ENCODE measurements at places on chromosomes 3 and 15.
A peak's percentile ranks its signal among the peaks of the same experiment; 100 is the strongest.

GRCh38 chr3:85960793-85961192, 1002.0 kb downstream of the CADM2 start:
- no peak for DNase-seq

- DNase-seq = no peak
These were observed 16.8 kb downstream of the MEF2A start for GRCh38 chr15:99582508-99582960.

DNA sequence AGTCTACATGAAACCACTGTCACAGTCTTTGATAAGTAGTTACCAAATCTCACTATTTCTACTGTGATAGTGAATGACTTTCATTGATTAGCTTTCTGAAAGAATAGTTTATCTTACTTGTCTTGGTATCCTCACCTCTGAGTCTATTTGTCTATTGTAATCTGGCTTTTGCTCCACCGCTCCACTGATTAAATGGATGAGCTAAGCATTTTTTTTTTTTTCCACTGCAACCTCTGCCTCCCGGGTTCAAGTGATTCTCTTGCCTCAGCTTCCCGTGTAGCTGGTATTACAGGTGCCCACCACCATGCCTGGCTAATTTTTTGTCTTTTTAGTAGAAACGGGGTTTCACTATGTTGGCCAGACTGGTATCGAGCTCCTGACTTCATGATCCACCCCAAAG, 12.9 kb downstream of the BBS4 start:
- DNase-seq = no peak

GRCh38 chr15:71945012-71945411, 134.7 kb downstream of the NR2E3 start:
- DNase-seq = no peak

GRCh38 chr3:196339044-196339443, 856 bp upstream of the TM4SF19 start:
- no peak for DNase-seq

- DNase-seq = no peak
These were observed 1.6 kb upstream of the UCN2 start for GRCh38 chr3:48565186-48565585.

DNA sequence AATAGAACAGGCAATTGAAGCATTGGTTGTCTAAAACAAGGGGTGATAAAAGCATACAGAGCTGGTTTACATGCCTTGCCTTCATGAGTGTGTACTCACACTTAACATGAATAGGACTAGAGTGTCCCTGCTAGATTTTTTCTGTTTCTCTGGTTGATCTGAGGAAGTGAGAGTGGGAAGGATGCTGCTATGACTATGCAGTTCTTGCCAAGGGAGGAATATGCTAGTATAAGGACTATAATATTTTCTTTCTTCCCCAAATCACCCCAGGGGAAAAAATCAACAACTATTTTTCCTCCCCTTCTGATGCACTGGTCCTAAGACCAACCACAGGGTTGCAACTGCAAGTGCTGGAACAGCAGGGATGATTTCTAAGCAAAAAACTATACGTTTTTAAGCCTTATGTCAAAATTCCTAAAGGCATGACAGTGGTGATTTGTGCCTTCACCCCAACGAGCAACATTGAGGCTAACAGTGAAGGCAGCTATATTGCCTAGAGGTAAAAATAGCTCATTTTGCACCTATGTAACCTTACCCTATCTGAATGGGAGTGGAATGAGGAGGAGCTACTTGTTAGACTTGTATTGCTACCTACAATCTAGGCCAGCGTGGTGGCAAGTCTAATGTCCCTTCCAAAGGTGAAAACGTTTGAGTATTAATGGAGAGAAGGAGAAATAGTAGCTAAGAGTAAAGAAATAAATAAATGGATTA, 33.5 kb upstream of the USP8 start:
- no peak for DNase-seq

DNA sequence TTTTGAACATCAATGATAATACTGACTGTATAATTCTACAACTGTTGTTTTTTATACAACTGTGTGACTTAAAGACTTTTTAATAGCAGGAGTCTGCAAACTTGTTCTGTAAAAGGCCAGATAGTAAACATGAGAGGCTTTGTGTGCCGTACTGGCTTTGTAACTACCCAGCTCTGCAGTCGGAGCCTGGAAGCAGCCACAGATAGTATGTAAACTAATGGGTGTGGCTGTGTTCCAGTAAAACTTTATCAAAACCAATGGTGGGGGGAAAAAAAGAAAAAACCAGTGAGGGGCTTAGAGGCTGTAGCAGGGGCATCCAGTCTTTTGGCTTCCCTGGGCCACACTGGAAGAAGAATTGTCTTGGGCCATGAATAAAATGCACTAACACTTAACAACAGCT, 11.9 kb downstream of the ASB7 start:
- no peak for DNase-seq

- DNase-seq = no peak
These were observed 25.7 kb downstream of the ATOSA start for GRCh38 chr15:52653431-52653964.

DNA sequence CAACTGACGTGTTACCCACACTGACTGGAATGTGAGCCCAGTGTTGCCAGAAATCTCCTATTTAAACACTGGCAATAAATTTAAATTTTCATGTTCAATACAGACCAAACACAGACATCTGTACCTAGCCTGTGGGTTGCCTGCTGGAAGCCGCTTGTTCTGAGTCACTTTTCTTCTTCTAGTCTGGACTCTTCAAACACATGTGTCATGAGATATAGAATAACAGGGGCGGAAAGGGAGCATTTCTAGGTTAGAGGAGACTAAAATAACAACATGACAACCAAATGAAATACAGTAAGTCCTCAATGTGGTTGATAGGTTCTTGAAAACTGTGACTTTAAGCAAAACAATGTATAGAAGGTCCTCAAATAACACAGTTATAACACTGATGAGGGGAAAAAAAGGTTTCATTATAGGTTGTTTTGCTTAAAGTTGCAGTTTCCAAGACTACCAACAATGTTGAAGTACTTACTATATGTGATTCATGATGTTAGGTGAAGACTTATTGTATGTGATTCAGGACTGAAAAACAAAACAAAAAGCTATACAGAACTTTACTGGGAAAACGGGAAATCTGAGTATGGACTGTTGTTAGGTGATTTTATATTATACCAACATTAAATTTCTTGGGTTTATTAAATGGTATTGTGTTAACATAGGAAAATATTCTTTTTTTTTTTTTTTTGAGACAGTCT, 63.1 kb downstream of the PRKAR2A start:
- no peak for DNase-seq

GRCh38 chr3:21229426-21230135, 521.4 kb downstream of the ZNF385D start:
- no peak for DNase-seq

GRCh38 chr3:12490547-12490946, 6.3 kb downstream of the TSEN2 start:
- DNase-seq = no peak

DNA sequence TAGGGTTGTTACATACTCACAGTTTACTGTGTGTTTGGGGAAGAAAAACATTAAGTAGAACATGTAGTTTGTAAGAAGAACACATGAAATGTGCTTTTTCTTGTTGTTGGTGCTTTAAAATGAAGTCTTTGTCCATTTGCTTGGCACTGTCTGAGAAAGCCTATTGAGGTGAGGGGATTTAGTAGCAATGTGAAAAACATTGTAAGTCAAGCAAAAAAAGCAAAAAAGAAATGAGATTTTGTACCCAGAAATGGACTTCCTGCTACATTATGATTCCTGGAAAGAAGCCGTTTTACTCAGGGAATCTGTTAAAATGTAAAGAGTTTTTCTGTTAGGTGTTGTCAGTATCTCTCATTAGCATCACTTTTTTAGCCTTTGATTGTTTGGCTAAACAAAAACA, 59.9 kb downstream of the KAT2B start:
- no peak for DNase-seq

GRCh38 chr15:89317186-89317720, 17.4 kb downstream of the POLG start:
- no peak for DNase-seq

- DNase-seq = no peak
These were observed 13.5 kb upstream of the GABRR3 start for GRCh38 chr3:98048586-98048985.

DNA sequence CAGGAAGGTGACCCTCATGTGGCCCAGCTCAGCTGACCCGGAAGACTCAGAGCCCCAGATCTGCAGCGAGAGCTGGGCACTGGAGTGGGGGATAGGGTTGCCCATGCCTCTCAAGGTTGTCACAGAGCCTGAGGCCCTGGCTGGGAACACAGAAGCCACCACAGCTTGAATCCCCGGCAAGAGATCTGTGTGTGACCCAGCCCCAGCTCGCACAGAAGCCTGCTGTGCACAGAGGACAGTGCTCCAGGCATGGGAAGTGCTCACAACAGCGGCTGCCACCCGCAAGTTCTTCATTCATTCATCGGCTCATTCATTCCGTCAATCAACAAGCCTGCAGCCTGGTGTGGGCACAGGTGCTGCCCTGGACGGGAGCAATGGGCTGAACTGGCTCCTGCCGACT, 36.4 kb downstream of the DNAJB8 start:
- no peak for DNase-seq

DNA sequence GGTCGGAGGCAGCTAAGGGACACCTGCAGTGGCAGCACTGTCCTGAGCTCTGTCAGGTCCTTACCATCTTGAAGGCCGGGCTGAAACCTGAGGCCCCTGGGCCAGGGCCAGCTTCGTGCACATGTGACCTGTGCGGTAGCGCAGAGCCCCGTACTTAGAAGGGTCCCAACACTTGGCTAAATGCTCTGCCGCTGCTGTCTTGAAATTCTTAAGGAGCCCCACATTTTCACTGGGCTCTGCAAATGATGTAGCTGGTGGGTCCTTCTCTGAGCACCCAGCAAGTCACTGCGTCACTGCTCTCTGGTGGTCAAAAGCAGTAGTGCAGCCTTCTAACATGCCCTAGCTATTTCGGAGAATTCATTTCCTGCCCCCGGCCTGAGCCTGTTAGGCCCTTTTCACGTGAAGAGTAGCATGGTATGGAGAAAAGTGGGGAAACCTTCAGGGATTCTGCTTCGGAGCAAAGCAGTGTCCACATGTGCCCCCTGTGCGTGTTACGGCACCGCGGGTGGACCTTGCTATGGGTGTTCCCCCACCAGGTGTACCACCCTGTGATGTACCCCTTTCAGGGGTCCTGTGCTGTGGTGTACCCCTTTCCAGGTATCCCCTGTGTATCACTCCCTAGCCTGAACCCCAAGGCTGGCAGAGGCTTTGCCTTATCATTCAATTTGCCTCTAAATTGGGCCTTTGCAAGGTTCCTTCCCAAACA, 79.7 kb downstream of the TMEM266 start:
- peak; percentile 63 for DNase-seq

DNA sequence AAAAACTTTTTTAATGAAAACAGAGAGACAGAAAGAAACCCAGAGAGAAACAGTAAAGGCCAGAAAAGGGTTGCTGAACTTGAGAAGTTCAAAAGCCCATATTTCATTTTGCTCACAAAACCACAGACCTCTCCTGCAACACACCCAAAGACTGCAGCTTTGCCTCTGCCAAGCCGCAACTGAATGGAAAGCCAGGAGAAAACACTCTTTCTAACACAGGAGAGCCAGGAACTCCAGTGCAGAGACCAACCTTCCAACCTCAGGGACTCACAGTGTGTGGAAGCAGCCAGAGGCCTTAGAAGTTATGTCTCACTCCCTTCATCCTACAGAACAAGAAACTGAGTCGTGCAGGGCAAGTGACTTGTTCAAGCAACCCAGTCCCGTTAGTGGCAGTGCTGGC, 163.1 kb upstream of the HES1 start:
- DNase-seq = no peak

- no peak for DNase-seq
These were observed 133.7 kb downstream of the AGBL1 start for GRCh38 chr15:86213420-86213819.

- DNase-seq = no peak
These were observed 113.0 kb upstream of the GALNT15 start for GRCh38 chr3:16061491-16061890.

- DNase-seq = no peak
These were observed 64.9 kb downstream of the CMTM8 start for GRCh38 chr3:32303399-32303747.

- DNase-seq = no peak
These were observed 736 bp downstream of the ARHGEF26 start for GRCh38 chr3:154121701-154122551.

GRCh38 chr3:98985431-98985830, 83.9 kb upstream of the DCBLD2 start:
- no peak for DNase-seq

GRCh38 chr15:94057305-94057704, 174.1 kb upstream of the MCTP2 start:
- DNase-seq = no peak

DNA sequence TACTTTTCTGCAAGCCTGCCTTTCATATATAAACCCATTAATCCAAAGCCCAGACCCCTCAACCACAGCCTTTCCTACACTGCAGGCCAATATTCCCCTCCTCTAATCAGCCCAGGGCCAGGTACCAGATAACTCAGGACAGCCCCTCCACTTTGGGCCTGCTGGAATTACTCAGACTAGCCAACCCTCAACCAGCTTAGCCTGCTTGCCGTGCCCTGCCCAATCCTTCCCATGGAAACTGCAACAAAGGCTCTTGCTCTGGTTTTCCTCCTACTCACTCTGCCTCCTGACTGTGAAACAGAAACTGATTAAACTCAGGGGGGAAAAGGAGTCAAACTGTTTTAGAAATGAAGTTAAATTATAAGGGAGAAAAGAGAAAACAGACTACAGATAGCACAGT, 248.1 kb downstream of the KLF13 start:
- DNase-seq = no peak

- DNase-seq = no peak
These were observed 19.3 kb downstream of the IQSEC1 start for GRCh38 chr3:13053893-13054292.

- DNase-seq = no peak
These were observed at the start of gene PCSK6 for GRCh38 chr15:101489599-101490407. Gene PCSK6 (minus strand): TSS chr15:101489707. CDS start chr15:101489670, 37 bp downstream.

- DNase-seq = no peak
These were observed 27.8 kb downstream of the DPH3 start for GRCh38 chr3:16236856-16237393.

- DNase-seq = no peak
These were observed 70.2 kb downstream of the IGF1R start for GRCh38 chr15:98718426-98719136.

DNA sequence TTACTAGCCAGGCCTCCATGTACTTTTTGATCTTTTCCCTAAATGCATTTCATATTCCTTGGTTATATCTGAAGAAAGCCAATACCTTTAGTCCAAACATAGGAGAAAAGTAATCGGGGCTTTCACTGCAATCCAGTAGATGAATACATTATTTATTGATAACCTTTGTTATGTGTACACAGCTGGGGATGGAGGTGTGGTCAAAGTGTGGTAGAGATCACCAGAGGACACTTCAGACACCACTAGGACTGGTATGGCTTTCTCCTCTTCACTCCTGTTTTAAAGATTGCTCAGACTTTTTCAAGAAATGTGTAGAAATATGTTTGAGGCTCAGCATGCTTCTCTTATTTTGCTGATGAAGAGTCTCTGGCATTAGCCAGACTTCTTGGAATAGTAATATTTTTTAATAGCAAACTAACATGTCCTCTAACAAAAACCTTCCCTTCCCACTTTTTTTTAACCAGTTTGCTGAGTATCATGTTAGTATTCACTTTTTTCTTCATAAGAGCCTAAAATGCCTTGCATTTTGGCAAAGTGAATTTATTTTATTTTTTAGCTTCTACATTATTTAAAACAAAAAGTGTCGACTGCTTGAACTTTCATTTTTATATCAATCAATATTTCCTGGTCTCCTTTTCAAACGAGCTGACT, 65.6 kb upstream of the MBNL1 start:
- no peak for DNase-seq
